ENCODE measurements at places on chromosomes 6 and 20.
A peak's percentile ranks its signal among the peaks of the same experiment; 100 is the strongest.

- DNase-seq: no peak
Measured at GRCh38 chr6:56579155-56579851, 63.4 kb downstream of the DST start.

DNA sequence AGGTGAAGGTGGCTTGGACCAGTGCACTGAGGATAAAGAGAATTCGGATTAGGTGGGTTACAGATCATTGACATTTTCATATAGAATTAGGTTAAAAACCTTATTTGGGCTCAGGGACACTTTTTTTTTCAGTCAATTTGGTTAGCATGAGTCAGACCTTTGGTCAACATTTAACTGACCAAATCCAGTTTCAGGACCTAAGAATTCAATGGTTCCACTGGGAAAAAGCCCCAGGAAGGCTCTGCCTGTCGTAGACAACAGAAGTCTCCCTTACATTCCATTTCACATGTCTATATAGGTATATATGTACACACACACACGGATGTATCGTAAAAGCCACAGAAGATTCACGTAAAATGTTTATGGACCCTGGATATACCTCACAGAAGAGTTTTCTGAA is 184.2 kb upstream of the RREB1 start:
- DNase-seq: no peak

DNA sequence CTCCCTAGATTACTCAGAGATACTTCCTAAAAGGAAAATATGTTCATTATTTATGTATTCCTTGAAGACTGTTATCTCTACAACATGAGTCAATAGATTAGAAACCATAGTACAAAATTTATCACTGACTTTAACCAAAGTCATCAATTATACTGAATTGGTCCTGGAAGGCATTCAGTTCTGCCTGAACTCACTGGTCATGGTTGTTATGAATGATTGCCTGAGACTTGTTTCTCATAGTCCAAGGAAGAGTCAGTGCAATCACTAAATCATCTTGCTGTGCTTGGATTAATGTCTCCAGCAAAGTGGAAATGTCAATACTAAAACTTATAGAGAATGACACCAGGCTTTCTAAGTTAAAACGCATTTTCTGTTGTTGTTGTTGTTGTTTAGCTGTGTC is 878.6 kb upstream of the MANEA start:
- no peak for DNase-seq

- DNase-seq: peak; percentile 4
Measured at GRCh38 chr20:21614980-21615379, 90.5 kb upstream of the PAX1 start.

DNA sequence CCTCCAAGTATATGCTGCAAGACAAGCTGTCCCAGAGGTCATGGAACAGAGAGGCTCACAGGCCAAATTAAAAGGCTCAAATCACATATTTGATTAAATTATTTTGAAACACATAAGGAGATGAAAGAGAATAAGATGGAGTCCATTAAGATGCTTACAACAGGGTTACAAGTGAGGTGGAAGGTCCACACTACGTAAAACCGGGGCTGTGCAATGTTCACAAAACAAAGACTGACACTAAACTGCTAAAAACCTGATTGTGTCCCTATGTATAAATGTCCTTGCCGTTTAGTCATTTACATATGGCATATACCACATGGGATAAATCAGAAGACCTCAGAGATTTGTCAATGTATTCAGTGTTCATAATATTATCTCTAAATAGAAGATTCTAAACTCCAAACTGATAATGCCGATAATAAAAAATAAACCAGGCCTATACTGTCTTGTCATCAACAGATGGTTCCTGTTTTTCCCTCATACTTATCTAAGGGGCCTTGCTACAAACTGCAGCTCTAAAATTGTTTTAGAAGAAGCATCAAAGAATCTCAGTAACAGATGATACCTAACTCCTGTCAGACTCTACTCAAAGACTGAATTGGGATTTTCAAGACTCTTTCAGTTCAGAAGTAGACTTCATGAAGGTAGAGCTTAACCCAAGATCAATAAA is 51.8 kb upstream of the RIPOR2 start:
- DNase-seq: no peak

DNA sequence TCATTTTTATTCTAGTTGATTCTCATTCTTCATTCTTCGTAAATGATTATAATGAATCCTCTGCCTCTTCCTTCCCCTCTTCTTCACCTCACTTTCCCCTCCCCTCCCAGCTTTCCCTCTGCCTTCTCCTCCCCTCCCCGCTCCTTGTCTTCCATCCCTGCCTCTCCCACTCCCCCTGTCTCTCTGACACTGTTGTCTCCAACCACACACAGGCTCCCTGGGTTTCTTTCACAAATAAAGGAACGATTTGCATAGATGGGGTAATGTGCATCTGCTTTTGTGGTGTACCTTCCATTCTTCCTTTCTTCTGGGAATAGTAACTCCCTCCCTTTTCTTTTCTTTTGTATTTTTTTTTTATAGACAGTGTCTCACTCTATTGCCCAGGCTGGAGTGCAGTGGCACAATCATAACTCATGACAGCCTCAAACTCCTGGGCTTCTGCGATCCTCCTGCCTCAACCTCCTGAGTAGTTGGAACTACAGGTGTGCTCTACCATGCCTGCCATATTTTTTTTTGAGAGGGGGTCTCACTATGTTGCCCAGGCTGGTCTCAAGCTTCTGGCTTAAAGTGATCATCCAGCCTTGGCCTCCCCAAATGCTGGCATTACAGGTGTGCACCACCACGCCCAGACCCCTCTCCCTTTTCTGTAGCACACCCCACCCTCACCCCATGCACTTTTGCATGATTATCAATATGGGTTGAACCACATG is 318.6 kb downstream of the PRKN start:
- DNase-seq: no peak

GRCh38 chr6:168923171-168923570 is 330.5 kb downstream of the THBS2 start:
- DNase-seq: no peak

DNA sequence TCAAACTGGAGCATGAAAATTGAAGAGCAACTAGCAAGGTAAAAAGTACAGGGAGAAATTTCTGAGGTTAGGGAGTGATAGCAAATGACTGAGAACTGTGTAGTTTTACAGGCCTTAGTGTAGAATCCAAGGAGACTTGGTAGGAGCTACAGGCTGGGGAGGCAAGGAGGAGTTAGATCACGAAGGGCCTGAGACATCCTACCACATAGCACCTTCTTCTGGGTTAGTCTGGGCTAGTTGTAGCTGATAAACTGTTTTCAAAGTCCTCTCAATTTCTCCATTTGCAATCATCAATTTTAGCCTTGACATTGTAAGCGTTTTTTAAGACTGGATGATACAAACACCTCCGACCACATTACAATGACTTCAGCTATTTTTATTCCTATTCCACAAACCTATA is 209.7 kb downstream of the TMEM200A start:
- no peak for DNase-seq

- DNase-seq: no peak
Measured at GRCh38 chr6:81465859-81466258, 286.6 kb downstream of the TENT5A start.

DNA sequence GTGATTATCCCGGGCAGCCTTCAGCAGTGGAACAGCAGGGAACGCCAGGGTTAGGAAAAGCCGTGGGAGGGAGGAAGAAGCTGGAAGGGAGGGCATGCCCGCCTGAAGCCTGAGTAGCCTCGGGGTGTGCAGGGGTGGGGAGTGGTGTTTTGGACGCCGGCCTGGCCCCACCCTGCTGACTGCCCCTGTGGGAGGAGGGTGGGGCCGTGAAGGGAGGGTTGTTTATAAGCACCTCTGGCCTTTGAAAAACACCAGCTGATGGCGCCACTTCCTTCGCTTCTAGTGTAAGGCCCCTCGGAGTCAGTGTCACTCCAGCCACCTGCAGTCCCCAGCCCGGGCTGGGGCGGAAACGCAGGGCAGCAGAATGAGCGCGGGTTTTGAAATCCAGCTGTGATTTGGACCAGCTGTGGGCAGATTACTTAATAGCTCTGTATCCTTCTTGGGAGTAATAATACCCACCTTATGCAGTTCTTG is 52.8 kb upstream of the BMP6 start:
- DNase-seq: no peak

DNA sequence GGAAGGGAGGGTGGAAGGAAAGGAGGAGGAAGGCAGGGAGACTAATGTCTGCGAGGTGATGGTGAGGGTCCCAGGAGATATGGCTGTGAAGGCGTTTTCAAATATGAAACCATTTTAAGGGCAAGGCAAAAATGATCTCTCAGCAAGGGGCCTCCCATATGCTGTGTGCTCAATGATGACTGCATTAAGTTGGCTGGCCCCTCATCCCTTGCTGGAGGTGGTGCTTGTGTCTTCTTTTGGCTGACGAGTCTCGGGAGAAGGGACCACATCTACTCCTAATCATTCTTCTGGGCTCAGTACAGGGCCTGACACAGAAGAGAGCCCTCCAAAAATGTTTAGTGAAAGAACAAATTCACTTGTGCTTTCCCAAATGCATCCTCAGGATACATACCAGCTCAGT is 23.0 kb upstream of the MRPS18A start:
- no peak for DNase-seq

GRCh38 chr6:34460796-34461507 is 4.9 kb upstream of the PACSIN1 start:
- no peak for DNase-seq

- no peak for DNase-seq
Measured at GRCh38 chr20:44965651-44966029, 672 bp upstream of the STK4 start.

DNA sequence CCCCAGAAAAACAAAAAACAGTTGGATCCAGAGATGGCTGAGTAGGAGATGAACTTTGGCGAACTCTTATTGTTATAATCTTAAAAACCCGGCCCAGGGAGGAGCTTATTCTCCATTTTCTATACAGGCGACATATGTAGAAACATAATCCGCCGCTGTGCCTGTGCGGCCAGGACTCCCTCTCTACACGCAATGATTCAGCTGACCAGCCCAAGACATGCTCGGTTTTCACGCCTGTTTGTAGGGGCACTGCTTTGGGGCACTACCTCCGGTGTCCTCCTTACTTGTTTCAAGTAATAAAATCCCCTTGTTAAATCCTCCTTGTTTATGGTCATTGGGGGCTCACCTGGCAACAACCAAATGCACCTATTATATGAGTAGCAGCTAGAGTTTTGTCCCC is 89.9 kb downstream of the SEL1L2 start:
- DNase-seq: no peak

DNA sequence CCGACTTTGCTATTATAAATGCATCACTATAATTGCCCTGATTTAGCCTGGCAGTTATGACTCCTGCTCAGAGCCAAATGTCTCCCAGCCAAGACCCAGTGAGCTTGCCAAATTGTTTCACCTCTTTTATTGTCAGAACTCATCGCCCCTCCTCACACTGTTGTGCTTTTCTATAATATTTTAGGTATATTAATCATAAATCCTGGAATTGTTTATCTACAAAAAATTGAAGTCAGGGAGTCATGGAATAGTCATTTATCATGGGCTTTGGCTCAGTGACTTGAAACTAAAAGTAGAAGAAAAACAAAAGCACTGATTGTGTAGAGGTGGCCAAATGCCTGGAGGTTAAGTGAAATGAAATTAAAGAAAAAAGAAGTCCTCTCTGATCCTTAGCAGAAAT is 85.6 kb downstream of the PFDN4 start:
- DNase-seq: no peak

DNA sequence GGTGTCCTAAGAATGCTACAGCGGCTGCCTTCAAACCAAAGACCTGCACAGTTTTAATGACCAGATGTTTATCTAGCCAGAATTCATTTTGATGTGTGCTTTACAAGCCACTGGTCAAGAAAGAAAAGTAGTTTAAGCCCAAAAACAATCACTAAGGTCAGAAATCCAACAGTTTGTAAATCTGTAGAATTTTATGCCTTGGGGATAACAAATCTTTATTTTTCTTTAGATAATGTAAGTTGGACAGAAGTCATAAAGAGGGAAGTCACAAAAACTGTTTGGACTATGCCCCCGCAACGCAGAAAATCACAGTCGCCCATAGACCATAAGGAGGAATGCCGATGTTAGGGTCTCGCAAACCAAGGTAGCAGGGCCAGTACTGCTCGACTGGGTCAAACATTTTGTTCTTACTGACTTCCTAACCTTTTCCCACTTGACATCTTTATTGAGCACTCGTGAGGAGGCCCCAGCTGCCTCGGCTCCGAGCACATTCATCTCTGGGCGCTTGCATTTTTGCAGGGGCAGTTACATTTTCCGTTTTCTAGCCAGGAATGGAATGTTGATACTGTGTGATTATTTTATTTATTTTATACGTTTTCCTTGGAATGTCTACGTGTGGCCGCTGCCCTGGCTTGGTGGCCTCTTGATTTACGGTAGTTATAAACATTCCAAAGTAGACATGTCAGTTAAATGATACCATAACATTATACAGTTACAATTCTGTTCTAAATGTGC is 56.7 kb upstream of the APCDD1L start:
- no peak for DNase-seq

GRCh38 chr6:17172836-17173470 is 71.1 kb downstream of the STMND1 start:
- no peak for DNase-seq

DNA sequence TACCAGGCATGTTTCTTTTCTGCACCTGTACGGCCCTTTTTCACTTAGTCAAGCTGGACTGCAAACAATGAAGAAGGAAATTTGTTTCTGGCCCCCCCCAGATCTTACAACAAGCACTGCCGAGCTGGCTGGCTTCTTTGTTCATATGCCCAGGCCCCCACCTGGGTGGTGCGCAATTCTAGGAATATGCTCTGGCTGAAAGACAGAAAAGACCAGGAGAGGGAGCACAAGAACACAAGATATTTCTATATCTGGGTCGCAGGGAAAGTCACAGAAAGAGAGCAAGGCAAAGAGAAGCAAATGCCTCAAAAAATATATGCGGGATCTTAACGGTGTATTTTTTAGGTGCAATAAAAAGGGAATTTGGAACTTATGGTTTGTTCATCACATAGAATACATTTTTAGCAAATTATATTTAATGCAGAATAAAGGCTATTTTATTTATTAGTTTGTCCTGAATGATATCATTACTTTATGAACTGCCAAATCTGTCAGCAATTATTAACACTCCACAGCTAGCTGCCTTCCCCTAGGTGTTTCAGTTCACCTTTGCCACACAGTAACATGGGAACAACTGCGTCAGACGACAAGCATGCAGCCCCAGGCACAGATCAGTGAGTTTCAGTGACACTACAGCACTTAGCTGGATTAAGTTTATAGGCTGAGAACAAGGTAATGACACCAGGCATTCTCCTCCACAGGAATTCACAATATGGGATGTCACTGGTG is 76.5 kb downstream of the GJA10 start:
- DNase-seq: no peak
